ENCODE measurements at places on chromosomes 1 and 21.

GRCh38 chr1:9265968-9266367, 26.7 kb upstream of the SPSB1 start:
- DNase-seq = no peak

GRCh38 chr1:220921971-220922635, 42.9 kb downstream of the HLX start:
- DNase-seq = no peak

DNA sequence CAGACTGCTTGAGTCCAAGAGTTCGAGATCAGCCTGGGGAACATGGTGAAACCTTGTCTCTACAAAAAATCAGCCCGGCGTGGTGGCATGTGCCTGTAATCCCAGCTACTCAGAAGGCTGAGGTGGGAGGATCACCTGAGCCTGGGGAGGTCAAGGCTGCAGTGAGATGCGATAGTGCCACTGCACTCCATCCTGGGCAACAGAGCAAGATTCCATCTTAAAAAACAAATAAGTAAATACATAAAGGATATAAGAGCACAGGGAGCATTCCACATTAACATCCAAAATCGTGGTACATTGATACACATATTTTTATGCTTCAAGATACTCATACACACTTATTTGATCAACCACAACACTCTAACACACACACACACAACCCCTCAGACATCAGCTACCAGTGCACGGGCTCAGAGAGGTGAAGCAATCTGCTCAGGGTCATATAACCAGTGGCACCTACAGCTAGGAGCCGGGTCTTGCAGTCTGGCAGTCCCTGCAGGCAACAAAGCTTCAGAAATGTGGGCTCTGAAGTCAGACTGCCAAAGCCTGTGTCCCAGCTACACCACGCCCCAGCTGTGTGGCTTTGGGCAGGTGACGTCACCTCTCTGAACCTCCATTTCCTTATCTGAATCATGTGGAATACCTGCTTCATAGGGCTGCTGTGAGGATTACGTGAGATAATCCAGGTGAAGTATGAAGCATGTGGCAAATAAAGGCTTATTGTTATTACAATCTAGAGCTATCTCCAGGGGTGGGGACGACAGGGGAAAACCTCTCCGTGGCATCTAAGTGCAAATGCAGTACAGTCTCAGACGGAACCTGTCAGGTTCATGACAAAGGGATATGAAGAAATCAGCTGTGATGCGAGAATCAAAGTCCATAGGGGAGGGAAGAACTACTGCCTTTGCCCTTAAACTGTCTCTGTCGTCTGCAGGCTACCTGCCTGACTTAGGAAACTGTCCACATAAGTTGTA, 4.8 kb upstream of the CRYBG2 start:
- DNase-seq = no peak

GRCh38 chr1:27575840-27576331, 28.1 kb downstream of the AHDC1 start:
- peak; percentile 42 for DNase-seq

All from fibroblast of the aortic adventitia (primary cell).